ENCODE measurements at places on chromosomes 3 and 15.

DNA sequence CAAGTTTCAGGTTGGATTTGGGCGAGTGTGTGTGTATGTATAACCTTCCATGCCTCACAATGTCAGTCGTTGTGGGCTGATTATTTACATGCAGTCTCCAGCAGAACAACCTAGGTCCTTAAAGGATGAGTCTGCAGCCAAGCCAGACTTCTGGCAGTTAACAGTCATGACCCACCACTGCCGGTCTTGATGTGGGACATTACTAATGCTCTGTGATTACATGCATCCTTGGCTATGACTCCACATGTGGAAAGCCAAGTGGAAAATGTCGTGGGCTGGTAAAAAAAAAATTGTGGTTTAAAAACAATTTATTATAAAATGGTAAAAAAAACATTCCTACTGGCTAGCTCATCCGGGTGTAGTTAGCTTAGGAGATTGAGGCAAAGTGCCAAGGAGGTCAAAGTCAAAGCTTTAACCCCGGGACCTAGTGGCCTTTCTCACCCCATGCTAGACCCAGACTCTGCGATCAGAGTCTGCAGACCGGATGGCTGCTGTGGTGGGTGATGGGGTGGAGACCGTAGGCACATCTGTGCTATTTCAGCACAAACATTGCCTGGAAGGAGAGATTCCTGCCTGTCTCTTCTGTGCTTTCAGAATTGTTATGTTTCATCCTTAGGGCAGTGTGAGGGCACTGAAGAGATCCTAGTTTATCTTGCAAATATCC lies 6.8 kb downstream of the RARRES1 start:
- DNase-seq, result no peak

DNA sequence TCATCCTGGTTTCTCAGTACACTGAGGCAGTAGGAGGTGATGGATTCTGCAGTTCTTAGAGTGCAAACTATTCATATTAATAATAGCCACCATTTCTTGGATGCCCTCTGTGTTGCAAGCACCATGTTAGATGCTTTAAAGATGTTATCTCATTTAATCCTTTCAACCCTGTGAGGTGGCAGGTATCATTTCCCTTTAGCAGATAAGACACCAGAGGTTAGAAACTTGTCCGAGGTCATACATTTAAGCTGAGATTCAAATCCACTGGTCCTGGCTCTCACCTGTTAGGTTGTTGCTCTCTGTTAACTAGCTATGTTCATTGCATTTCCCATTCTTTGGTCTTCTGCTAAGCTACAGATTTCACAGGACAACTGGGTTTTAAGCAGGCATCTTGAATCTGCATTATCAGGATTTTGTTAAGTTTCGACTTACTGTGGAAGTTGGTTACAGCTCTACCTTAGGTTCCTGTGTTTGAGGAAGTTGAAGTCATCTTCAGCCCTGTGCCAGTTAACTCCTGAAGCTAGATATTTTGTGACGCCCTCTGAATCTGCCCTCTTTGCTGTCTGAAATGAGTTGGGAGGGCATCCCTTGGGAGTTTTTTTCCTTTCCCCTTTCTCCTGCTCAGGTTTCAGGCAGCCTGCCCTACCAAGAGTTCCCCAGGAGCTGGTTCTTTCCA lies 6.4 kb downstream of the PDE8A start:
- no peak for DNase-seq

DNA sequence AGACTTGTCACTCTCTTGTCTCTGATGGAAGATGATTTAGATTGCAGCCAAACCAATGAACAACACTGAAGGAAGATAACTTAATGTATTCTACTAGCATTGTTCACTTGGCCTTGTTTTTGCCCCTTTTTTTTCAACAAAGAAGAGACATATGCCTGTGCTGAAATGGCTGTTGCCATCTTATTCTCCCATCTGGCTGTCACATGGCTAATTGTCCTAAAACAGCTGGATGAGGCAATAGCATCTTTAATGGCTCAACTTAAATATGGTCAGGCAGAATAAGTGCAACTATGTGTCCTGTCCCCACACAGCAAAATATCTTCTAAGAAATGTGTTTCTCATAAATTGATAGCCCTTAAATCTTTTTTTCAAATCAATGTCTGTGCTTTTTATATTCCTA lies 576.9 kb downstream of the TUSC7 start:
- DNase-seq, result no peak

DNA sequence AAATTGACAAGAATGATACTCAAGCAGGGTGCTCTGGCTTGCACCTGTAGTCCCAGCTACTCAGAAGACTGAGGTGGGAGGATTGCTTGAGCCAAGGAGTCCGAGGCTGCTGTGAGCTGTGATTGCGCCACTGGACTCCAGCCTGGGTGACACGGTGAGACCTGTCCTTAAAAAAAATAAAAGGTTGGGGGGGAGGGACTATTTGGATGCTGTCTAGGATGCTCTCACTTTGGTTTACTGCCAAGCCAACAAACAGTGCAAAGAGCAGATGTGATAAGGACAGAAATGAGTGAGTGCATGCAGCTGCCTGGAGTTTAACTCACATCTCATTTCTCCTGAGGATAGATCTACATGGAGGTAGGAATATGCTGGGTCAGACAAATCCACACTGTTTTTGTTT lies 130.0 kb downstream of the FRMD4B start:
- DNase-seq, result no peak

- no peak for DNase-seq
Measured at GRCh38 chr15:101543926-101544612, 54.6 kb upstream of the PCSK6 start.

All from CD4-positive, alpha-beta T cell treated with Interferon gamma for 1 hour (primary cell).